Forelimb muscle (tissue), 1 donor: ENCODE measurements at places on chromosomes 12 and 14. TPM values are rescaled to one million over a fixed set of nuclear protein-coding genes. Genes with fewer than 3 reads are reported as not detected.

The DENR gene
- polyA plus RNA-seq: 63.2 TPM

The STXBP6 gene
- polyA plus RNA-seq: 15.4 TPM

The EFS gene
- polyA plus RNA-seq: 69.2 TPM

The PLEKHA5 gene
- polyA plus RNA-seq: 14.7 TPM

The EPYC gene
- polyA plus RNA-seq: not detected

The MMP19 gene
- polyA plus RNA-seq: 2.7 TPM

The PRH2 gene
- polyA plus RNA-seq: 0.33 TPM

The INHBE gene
- 3.8 TPM for polyA plus RNA-seq

The KIF26A gene
- polyA plus RNA-seq: 7.2 TPM

The HOXC12 gene
- polyA plus RNA-seq: not detected

The SOAT2 gene
- polyA plus RNA-seq: 0.11 TPM

The TAS2R7 gene
- not detected for polyA plus RNA-seq

DNA sequence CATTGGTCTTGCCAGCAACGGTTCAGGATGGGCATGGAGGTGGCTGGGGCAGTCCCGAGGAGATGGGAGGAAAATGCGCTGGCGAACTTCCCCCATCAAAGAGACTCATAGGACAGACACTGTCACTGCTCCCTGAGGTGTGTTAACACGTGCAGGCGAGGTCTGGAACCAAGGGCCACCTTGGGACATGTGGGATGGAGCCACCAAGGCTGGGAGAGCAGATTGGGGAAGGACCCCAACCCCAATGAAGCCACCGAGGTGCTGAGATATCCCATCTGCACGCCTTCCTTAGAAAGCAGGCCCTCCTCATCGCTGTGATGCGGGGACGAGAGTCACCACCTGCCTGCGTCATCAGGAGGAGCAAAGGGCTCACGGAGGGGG lies 16.9 kb upstream of the BEGAIN start:
- DNase-seq: no peak

- DNase-seq: no peak
Observed at GRCh38 chr14:57607086-57607485, 113.4 kb upstream of the CCDC198 start.

DNA sequence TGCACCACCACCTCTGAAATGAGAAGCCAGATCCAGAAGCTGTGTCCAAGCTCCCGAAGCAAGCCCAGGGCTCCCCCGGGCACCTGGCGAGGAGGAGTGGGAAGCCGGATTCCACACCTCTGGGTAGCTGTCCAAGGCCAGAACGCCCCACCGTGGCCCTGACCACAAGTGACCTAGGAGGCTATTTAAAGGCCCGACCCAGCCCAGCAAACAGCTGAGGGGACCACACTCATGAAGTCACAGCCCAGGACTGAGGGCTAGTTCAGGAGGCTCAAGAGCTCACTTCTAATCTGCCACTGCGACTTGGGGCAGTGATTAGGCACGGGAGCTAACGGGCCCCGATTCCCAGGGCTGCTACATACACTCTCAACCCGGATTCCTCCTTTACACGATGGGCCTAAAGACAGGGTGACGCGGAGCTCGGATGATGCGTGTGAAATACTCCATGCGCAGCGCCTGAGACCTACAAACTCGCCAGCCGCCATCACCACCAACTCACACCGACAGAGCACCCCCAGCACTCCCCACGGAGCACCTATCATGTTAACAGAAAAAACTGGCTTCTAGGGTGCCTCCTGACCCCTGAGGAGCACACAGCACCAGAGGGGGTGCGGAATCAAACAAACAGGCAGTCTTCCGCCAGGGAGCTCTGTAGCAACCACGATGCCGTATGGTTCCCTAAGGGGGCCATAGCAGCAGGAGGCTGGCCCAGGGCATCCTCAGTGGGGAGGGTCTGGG lies 84.0 kb upstream of the GPR68 start:
- DNase-seq: no peak

DNA sequence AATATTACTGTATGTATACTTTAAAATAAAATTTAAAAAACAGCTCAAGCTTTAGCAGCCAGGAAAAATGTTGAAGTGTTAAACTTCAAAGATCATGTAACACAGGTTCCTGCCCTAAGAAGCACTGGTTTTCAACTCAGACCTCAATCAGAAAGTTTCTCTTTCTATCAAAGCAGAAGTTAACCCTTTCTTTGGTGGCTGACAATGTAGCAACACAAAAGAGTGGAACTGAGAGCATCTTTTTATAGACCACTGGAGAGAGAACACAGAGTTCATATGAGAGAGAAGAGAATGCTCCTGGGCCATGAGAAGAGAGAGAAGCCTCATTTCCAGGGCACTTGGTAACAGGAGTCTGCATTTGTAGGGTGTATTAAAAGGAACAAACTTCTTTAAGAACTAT lies 42.2 kb upstream of the KTN1 start:
- DNase-seq: no peak

DNA sequence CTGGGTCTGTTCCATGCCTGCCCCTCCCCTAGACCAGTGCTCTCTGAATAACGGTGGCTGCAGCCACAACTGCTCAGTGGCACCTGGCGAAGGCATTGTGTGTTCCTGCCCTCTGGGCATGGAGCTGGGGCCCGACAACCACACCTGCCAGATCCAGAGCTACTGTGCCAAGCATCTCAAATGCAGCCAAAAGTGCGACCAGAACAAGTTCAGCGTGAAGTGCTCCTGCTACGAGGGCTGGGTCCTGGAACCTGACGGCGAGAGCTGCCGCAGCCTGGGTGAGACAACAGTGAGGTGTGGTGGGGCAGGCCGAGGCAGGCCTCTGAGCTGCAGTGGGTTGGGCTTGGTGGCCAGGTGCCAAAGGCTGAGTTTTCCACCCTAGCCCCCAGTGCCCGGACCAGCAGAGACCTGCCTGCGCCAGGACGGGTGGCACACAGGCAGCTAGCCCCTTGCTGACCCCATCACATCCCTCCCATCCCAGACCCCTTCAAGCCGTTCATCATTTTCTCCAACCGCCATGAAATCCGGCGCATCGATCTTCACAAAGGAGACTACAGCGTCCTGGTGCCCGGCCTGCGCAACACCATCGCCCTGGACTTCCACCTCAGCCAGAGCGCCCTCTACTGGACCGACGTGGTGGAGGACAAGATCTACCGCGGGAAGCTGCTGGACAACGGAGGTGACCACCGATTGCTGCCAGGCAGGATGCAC lies 28.2 kb upstream of the LRP1-AS start:
- no peak for DNase-seq

- no peak for DNase-seq
Observed at GRCh38 chr12:52865090-52865944, 16.5 kb upstream of the KRT78 start.

- DNase-seq: no peak
Observed at GRCh38 chr14:52485350-52485960, 66.8 kb downstream of the TXNDC16 start.

DNA sequence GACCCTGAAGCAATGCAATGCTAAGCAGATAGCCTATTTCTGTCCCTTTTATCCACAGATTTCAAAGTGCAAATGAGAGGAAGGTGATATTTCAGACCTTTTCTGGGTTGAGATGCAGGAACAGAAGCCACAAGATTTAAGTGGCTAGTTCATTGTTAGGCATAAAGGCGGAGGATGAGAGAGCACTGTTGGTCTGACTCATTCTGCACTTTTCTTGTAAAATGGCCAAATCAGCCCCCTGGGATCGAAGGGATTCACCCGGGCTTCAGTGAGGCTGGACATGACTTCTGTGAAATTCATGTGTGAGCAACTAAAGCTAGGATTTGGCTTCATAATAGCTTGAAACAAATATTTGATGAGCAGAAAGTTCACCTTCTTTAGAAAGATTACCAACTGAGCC lies 101.9 kb upstream of the OVCH1 start:
- no peak for DNase-seq

DNA sequence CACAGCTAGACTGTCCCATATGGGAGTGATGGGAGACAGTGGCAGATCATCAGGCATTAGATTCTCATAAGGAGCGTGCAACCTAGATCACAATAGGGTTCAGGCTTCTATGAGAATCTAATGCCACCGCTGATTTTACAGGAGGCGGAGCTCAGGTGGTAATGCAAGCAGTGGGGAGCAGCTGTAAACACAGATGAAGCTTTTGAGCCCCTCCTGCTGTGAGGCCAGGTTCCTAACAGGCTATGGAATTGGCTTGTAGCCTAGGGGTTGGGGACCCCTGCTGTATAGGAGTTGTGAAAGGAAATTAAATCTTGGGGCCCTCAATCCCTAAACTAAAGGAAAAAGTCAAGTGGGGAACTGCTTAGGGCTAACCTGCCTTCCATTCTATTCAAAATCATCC lies 29.6 kb downstream of the ADIPOR2 start:
- DNase-seq: no peak

GRCh38 chr12:52423661-52424500 lies 10.3 kb downstream of the KRT75 start:
- DNase-seq: no peak

- DNase-seq: no peak
Observed at GRCh38 chr12:68326716-68327115, 5.4 kb downstream of the MDM1 start.

- no peak for DNase-seq
Observed at GRCh38 chr14:73787486-73788316, 63.9 kb upstream of the PTGR2 start.

DNA sequence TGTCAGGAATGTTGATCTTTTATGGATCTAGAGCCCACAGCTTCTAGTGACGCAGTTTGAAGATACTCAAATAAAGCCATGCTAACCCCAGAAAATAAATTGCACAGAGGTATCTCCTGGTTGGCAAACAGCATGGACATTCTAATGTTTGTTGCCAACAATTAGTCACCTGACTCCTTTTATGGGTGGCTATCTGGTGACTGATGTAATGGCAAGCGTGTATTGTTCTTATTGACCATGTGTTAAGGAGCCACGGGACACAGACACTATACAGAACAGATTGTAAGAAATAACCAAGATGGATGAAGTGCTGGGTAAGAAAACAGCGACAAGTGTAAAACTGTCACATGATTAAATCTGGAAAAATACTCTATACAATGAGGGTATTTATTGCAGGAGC lies 401.3 kb upstream of the PDE3A start:
- no peak for DNase-seq

DNA sequence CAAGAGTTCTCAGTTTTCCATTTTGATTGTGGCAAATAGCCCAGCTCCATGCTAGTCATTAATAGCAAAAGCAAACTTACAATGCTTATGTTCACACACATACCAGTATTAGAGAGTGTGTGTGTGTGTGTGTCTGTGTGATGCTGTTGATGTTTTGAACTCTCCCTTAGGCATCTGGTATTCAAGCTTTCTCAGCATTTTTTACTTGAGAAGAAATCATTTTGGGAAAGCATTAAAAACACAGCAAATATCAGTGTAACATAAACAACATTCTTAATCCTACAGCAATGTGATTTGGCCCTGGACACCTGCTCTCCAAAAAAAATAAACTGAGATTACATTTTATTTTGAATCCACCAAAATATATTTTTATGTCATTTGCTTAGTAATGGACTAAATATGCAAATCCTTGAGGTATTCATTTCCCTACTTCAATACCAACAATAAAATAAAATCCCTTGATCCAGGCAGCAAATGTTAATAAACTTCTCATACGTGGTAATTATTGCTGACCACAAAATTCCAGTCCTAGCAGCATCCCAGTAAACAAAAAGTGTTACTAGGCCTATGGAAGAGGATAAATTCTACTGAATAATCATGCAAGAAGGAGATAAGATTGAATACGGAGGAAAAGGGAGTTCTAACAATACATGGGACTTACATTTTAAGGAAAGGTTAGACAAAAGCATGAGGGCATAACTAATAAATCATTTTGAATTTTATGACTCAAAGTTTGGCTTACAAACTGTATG lies 249.5 kb upstream of the CLEC14A start:
- DNase-seq: no peak

DNA sequence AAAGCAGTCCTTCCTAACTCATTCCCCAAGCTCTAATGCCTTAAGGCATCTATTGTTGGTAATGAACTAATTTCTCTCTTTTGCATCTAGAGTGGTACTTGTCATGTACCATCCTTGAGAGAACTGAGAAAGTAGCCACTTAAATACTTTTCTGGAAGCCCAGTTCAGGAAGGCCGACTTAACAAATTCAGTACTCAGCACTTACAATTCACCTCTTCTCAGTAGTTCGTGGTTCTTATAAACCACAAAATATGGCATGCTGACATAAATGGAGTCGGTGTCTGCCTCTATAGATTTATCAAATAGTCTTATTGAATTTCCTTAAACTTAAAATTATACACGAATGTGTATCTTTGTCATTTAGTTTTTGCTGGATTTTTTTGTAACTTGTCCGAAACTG lies 9.4 kb upstream of the COCH start:
- no peak for DNase-seq

GRCh38 chr12:125305231-125305630 lies 240.0 kb downstream of the AACS start:
- DNase-seq: no peak

DNA sequence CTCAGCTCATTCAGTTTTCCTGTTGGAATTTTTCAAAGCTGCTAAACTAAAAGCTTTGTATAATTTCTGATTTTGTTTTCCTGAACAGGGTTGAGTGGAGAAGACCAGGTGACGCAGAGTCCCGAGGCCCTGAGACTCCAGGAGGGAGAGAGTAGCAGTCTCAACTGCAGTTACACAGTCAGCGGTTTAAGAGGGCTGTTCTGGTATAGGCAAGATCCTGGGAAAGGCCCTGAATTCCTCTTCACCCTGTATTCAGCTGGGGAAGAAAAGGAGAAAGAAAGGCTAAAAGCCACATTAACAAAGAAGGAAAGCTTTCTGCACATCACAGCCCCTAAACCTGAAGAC lies 367.1 kb upstream of the OR4E1 start:
- DNase-seq: no peak

- no peak for DNase-seq
Observed at GRCh38 chr12:93719710-93720109, 42.5 kb downstream of the CRADD start.

DNA sequence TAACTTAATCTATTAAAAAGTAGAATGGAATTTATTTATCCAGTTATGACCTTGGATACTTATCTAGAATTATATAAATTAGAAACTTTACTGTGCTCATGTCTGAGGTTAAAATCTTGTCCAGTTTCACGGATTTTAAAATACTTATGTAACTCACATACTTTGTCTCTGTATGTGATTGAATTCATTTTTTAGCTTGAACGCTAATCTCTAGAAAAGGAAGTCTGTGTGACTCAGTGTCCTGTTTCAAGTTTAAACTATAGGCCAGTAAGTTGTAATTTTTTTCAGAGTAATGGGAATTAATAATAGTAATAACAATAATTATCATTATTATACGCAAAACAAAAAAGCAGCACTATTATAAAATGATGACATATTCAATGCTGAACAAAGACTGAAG lies 168.6 kb downstream of the CPNE8 start:
- no peak for DNase-seq

- DNase-seq: no peak
Observed at GRCh38 chr12:53725824-53726223, 1.4 kb downstream of the CALCOCO1 start.

DNA sequence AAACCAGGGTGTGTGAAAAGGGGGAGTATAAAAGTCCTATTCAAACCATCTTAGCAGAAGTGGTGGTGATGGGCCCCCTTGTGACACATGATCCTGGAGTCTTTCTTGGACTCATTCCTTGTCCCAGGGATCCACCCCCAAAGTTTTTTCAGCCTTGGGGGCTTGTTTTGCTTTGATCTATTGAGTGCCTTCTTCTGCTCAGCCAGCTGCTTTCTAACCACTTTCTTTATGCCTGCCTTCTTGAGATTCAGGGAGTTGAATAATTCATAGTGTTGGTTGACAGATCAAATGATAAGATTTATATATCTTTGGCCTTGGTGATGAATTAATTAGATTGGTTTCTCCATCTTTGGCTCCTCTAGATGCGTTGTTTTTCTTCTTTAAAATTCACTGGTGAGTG lies 926.7 kb downstream of the DIO2 start:
- DNase-seq: no peak

- no peak for DNase-seq
Observed at GRCh38 chr12:95723693-95724384, 66.7 kb downstream of the NTN4 start.
